ENCODE measurements at places on chromosomes 4 and X.

GRCh38 chrX:106615041-106615440, 3.3 kb downstream of the RADX start:
- no peak for DNase-seq

GRCh38 chr4:8473920-8474590, 33.5 kb downstream of the TRMT44 start:
- DNase-seq = no peak

DNA sequence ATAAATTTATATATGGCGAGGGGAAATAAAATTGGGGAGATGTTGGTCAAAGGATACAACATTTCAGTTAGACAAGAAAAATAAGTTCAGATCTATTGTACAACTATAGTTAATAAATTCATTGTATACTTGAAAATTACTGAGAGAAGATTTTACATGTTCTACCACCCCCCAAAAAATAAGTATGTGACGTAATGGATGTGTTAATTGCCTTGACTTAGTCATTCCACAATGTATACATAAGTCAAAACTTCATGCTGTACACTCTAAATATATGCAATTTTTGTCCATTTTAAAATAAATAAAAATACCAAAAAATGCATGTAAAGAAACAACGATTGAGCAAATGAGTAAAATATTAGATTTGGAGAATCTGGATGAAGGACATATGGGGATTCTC, 1.8 kb downstream of the USP11 start:
- DNase-seq = no peak

DNA sequence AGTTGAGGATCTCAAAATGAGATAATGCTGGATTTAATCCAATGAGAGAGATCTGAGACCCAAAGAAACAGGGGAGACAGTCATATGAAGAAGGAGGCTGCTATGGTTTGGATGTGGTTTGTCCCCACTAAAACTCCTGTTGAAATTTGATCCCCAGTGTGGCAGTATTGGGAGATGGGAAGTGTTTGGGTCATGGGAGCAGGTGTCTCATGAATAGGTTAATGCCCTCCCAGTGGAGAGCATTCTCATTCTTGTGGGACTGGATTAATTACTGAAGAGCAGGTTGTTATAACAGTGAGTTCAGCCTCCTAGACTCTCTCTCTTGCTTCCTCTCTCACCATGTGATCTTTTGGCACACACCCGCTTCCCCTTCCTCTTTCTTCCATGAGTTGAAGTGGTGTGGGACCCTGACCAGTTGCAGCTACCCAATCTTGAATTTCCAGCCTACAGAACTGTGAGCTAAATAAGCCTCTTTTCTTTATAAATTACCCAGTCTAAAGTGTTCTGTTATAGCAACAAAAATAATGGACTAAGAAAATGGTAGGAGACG, 70.3 kb downstream of the PPEF2 start:
- DNase-seq = no peak

DNA sequence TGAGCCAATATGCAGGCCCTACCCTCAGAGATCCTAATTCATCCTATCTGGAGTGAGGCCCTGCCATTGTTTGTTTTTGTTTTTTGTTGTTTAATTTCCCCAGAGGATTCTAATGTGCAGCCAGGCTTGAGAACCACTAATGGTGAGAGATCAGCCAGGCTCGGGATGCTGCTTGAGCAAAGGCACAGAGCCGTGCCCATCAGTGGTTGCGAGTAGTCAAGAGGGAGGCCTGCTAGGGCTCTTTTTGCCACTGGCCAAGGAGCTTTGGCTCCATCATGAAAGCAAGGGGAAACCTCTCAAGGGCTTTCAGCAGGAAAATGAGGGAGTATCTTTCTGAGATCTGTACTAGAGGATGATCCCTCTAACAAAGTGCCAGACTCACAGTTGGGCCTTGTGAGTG, 2.7 kb downstream of the TCEANC start:
- DNase-seq = no peak

DNA sequence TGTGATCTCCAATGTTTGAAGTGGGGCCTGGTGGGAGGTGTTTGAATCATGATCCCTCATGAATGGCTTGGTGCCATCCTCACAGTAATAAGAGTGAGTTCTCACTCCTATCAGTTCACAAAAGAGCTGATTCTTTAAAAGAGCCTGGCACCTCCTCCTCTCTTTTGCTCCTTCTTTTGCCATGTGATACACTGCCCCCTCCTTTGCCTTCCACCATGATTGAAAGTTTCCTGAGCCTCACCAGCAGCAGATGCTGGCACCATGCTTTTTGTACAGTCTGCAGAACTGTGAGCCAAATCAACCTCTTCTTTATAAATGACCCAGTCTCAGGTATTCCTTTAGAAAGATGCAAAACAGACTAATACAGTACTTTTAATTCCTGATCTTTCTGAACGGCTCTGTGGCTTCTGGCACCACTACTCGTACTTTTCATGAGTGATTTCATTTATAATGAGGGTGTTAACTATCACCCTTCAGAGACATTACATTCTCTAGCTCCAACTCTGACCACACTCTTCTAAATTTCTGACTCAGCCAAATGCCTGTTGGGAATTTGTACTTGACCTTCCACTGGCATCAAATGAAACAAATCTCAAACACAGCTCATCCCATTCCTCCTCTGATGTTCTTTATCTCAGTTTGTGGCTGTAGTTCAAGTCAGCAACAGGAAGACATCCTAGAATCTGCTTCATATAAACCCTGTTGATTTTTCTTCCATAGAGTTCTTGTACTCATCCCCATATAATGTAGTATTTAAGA, 4.2 kb downstream of the UFSP2 start:
- no peak for DNase-seq

- DNase-seq = no peak
Measured at GRCh38 chr4:103204111-103204510, 6.0 kb upstream of the CENPE start.

- no peak for DNase-seq
Measured at GRCh38 chr4:18406264-18406663, 384.7 kb upstream of the LCORL start.

DNA sequence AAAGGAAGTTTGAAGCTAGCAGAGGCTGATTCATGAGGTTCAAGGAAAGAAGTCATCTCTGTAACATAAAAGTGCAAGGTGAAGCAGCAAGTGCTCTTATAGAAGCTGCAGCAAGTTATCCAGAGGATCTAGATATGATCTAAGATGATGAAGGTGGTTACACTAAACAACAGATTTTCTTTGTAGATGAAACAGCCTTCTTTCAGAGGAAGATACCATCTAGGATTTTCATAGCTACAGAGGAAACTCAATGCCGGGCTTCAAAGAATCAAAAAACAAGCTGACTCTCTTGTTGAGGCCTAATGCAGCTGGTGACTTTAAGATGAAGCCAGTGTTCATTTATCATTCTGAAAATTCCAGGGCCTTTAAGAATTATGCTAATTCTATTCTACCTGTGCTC, 28.8 kb downstream of the NR0B1 start:
- DNase-seq = no peak

- no peak for DNase-seq
Measured at GRCh38 chr4:184924516-184924915, 93.8 kb upstream of the HELT start.

DNA sequence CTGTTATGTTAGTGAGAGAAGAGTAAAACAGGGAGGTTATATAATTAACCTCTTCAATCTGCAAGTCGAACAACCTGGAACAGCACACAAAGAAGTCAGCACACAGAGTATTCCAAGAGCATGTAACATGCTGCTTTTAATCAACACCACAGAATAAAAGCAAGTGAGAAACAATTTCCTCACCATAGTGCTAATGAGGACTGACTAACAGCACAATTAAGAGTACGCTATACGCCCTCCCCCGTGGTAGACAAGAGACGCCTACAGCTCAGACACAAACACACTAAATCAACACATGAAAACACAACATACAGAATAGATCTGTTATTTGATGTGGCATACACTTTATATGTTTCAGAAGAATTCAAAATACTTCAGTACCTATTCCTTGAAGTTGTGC, 103.0 kb downstream of the PPP3CA start:
- no peak for DNase-seq

- DNase-seq = peak; percentile 11
Measured at GRCh38 chr4:26175006-26175786, 145.6 kb upstream of the RBPJ start.

GRCh38 chrX:10597871-10598270, 22.5 kb downstream of the MID1 start:
- no peak for DNase-seq

DNA sequence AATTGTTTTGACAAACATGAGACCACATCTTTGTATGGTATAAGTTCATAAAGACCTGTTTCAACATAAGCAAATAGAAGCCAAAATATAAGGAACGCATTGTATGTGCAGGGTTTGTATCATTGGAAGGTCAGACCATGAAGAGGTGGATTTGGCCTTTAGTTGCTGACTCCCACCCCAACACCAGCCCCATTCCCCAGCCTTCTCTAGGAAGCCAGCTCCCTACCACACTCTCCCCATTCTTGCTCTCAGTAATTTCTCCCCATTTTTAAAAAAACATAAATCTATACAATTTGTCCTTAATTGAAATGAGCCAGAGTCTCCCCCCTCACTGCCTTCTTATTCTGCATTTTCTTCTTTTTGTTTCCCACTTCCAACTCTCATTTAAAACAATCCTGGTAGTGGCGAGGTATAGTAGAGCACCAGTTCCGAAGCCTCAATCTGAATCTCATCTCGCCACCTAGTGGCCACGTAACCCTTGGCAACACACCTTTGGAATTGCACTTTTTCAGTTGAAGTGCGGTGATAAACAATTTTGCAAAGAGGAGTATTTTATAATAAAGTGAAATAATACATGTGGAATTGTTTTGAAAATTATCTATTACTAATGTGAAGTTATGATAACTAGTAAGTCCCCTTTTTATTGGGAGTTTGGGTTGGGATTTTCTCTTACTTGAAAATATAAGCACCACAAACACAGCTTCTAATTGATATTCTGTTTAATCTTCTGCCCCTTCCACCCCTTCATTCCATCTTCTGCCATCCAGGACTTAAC, 126.6 kb downstream of the ASB9 start:
- DNase-seq = peak; percentile 45

DNA sequence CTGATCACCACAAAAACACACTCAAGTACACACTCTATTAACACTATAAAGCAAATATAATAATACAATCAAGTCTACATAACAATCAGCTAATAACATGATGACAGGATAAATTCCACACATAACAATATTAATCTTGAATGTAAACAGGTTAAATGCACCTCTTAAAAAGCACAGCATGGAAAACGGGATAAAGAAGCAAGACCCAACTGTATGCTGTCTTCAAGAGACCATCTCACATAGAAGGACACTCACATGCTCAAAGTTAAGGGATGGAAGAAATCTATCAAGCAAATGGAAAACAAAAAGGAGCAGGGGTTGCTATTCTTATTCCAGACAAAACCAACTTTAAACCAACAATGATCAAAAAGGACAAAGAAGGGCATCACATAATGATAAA, 28.1 kb downstream of the CBR4 start:
- DNase-seq = no peak

GRCh38 chr4:76781698-76782595, 116.0 kb downstream of the SOWAHB start:
- no peak for DNase-seq

DNA sequence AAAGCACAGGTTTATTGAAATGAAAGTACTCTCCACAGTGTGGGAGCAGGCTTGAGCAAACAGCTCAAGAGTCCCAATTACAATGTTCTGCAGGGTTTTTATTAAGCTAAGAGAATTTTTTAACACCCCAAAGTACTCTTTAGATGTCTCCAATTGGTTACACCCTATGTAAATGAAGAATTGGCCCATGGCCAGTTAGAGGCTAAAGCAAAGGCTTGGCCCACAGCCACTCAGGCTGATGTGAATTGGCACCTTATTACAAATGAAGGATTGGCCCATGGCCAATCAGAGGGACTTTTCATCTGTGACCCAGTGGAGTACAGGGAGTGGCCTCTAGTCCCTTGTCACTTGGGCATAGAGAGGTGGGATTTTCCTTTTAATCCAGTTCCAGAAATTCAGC, 30.1 kb upstream of the IQCM start:
- DNase-seq = no peak

- DNase-seq = no peak
Measured at GRCh38 chr4:174281182-174281737, 2.2 kb downstream of the FBXO8 start.

GRCh38 chr4:106299977-106300376, 16.0 kb downstream of the TBCK start:
- no peak for DNase-seq

GRCh38 chr4:40176602-40177001, 20.2 kb upstream of the RHOH start:
- DNase-seq = no peak

DNA sequence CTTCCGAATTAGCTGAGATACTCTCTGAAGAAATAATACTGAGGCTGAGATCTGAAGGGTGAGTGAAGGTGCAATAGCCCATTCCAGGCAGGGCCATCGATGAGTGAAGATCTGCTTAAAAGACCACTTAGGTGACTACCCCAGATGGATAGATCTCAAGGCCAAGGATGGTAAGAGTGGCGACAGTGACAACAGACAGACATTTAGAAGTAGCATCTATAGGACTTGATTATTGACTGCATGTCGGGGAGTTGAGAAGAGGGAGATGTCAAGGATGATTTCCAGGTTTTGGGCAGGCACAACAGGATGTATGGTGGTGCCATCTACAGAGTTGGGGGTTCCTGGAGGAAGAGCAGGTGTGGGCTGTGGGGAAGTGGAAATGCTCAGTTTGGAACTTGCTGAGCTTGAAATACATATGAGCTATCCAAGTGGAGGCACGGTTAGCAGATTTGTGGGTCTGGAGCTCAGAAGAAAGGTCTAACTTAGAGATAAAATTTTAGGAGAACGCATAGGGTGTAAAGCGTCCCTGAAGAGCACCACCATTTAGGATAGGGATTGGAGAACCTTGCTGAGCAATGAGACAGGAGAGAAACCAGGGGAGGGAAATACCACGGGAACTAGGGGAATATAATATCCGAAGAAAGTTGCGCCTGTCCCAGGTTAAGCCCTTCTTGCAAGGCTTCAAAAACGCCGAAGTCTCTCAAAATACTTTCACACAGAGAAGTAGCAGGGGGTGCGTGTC, 688 bp downstream of the UFSP2 start:
- DNase-seq = no peak

- no peak for DNase-seq
Measured at GRCh38 chr4:82745173-82745842, 53.3 kb downstream of the SCD5 start.

DNA sequence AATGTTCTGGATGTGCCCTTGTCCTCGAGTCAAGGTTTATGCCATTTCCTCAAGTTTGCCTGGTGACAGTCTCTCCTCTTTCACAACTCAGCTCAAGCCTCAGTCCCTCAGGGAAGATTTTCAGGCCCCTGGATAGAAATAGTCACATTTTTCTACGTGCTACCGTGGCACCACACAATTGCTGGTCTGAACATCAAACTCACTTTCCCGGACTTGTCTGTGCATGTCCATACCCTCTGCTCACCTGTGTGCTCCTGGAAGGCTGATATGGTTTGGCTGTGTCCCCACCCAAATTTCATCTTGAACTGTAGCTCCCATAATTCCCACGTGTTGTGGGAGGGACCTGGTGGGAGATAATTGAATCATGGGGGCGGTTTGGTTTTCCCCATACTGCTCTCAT, 129.7 kb downstream of the HS3ST1 start:
- no peak for DNase-seq

DNA sequence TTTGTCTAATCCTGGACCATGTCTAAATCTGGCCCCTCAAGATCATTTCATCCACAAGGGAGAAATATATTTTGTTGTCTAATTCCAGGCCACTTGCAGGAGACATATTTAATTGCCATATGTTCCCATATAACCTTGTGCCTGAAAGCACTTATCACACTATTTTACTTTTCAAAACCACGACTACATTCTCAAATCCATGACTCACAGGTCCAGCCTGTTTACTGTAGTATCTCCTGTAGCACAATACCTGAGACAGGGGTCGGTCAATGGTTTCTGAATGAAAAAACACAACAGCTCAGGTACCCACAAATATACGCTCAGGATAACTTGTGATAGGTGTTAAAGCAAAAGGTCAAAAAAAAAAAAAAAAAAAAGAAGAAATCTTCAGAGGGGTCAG, 60.9 kb downstream of the SEC24D start:
- DNase-seq = no peak
